Esophagus (tissue), 2 donors: ENCODE measurements at places on chromosomes 6 and 20. TPM values are rescaled to one million over a fixed set of nuclear protein-coding genes. Genes with fewer than 3 reads are reported as not detected.

The TBXT gene
- not detected for polyA plus RNA-seq

The RSPO3 gene
- polyA plus RNA-seq, result 1.9 TPM

The ACSS1 gene
- polyA plus RNA-seq, result 8.0 TPM

The UTRN gene
- 9.3 TPM for polyA plus RNA-seq

The EPB41L1 gene
- polyA plus RNA-seq, result 30.2 TPM

The PRL gene
- polyA plus RNA-seq, result not detected

The HLA-DMA gene
- polyA plus RNA-seq, result 14.4 TPM

The TOX2 gene
- polyA plus RNA-seq, result 10.5 TPM

The BTNL2 gene
- not detected for polyA plus RNA-seq

The DEFB110 gene
- not detected for polyA plus RNA-seq

The ZNF322 gene
- 3.2 TPM for polyA plus RNA-seq

The PHF1 gene
- 27.3 TPM for polyA plus RNA-seq

The ANKRD66 gene
- not detected for polyA plus RNA-seq

The C4B gene
- polyA plus RNA-seq, result 15.0 TPM

The GNMT gene
- polyA plus RNA-seq, result 0.18 TPM

The IL17A gene
- not detected for polyA plus RNA-seq

The TP53TG5 gene
- polyA plus RNA-seq, result 0.13 TPM

The PSORS1C2 gene
- 0.81 TPM for polyA plus RNA-seq

The EGFL8 gene
- 27.7 TPM for polyA plus RNA-seq

The CPXM1 gene
- polyA plus RNA-seq, result 2.5 TPM

The KIF25 gene
- 0.05 TPM for polyA plus RNA-seq

The KIAA1755 gene
- polyA plus RNA-seq, result 1.4 TPM

The FRK gene
- polyA plus RNA-seq, result 1.3 TPM

The PRDM13 gene
- polyA plus RNA-seq, result 0.01 TPM

The PKIB gene
- polyA plus RNA-seq, result 4.2 TPM

The OR2H1 gene
- polyA plus RNA-seq, result not detected

The TCP11 gene
- not detected for polyA plus RNA-seq

The TREM2 gene
- polyA plus RNA-seq, result 0.49 TPM

The BHLHE23 gene
- not detected for polyA plus RNA-seq

The RNF39 gene
- 11.8 TPM for polyA plus RNA-seq

The NOL7 gene
- polyA plus RNA-seq, result 52.1 TPM

The PNLDC1 gene
- polyA plus RNA-seq, result 0.02 TPM

The TCF15 gene
- 0.26 TPM for polyA plus RNA-seq

The TDRD6 gene
- 0.11 TPM for polyA plus RNA-seq

The TBC1D22B gene
- polyA plus RNA-seq, result 9.1 TPM
